ENCODE measurements at places on chromosomes 6 and 20. TPM values are rescaled to one million over a fixed set of nuclear protein-coding genes. Genes with fewer than 3 reads are reported as not detected.

DNA sequence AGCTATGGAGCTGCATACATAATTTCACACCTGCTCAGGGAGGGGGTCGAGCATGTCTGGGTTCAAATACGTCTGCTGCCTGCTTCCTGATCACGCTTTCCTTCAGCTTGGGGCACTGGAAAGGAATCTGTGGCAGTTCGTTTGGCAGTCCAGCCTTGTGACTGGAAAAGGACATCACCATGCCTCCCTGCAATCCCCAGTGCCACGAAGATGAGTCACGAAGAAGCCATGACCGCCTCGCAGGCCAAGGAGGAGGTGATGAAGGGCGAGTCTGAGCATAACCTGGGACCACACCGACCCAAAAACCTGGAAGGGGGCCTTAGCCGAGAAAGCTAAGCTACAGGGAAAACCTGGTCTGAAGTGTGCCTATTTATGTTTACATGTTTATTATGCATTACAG is 13.1 kb downstream of the JAG1 start:
- no peak for DNase-seq

DNA sequence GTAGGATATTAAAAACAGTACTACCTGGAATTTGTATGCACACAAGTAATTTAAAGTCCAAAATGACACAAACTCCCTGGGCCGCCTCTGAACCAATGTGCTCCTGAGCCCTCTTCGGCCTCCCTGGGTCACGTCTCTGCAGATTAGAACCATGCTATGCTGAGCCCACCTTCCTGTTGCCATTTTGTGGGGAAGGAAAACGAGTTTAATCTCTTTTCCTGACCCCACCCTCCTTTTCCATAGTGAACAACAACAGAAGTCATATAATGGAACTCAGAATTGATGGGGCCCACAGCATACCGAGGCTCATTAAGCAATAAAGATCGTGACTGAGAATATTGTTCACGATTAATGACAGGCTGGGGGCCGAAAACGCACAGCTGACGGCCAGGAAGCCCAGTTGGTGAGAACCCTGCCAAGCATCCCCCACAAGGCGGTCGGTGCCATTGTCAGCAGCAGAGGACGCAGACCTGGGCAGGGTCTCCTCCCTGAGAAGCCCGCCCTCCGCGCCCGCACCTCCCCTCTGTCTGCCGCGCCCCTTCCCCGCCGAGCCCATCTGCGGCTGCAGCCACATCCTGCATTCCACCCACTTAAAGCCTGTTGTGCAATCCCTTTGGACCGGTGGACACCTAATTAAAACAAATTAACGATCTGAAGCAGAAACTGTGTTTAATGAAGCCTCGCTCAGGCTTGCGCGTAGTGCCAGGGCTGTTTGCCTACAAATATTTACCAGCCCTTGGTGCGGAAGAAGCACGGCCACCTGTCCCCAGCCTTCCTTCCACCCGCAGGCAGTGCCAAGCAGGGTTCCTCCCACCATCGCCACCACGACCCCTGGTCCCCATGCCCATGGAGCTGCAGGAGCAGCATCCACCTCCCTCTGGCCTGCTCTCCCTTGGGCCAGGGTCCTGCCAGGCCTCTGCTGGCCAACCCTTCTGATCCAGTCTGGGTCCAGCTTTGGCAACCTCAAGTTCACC is 68.1 kb downstream of the DLL1 start:
- DNase-seq = no peak

The CPNE5 gene
- 0.47 TPM for total RNA-seq

The PACSIN1 gene
- total RNA-seq = 1.7 TPM

GRCh38 chr6:152356016-152356415 is 281.1 kb downstream of the SYNE1 start:
- DNase-seq = no peak

DNA sequence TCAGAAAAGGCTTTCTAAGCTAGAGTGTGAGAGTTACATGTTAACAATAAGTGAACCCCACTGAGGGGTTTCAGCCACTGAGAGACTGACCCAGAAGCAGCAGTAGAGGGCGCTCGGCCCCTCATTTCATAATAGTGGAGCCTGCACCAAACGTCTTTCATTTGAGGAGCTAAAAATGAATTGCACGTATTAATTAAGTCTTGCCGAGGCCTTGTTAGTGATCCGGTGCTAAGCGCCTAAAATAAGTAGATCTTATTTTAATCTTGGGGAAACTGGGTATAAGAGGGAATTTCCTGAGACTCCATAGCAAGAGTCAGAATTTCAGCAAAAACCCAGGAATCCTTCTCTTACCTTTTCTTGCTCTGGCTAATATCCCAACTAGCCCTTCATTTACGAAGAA is 209.7 kb downstream of the FARS2 start:
- peak; percentile 73 for DNase-seq

The DEFB124 gene
- not detected for total RNA-seq

GRCh38 chr6:166461821-166462460 is 79.2 kb upstream of the MPC1 start:
- no peak for DNase-seq

- DNase-seq = no peak
These were observed 325.3 kb downstream of the PRL start for GRCh38 chr6:21971541-21971940.

GRCh38 chr20:5395932-5396727 is 79.4 kb upstream of the PROKR2 start:
- no peak for DNase-seq

The BPI gene
- total RNA-seq = not detected

GRCh38 chr20:22063753-22064152 is 358.3 kb downstream of the PAX1 start:
- DNase-seq = no peak

GRCh38 chr6:118569498-118569897 is 21.4 kb downstream of the PLN start:
- DNase-seq = no peak

The SNAP91 gene
- not detected for total RNA-seq

GRCh38 chr6:139186242-139186641 is 51.4 kb downstream of the HECA start:
- DNase-seq = no peak

The HLA-DQA1 gene
- 4.7 TPM for total RNA-seq

The HLA-DOB gene
- 2.4 TPM for total RNA-seq

The PROKR2 gene
- not detected for total RNA-seq

The NKAIN4 gene
- total RNA-seq = not detected

- peak; percentile 16 for DNase-seq
These were observed 1.0 kb downstream of the AFDN start for GRCh38 chr6:167827583-167828324.

The ULBP2 gene
- 0.50 TPM for total RNA-seq

- DNase-seq = no peak
These were observed 178.5 kb downstream of the ARID1B start for GRCh38 chr6:156955494-156956183.

The SUMO4 gene
- 7.9 TPM for total RNA-seq

GRCh38 chr6:122754191-122754731 is 25.3 kb upstream of the FABP7 start:
- DNase-seq = no peak

The ARMH2 gene
- 2.3 TPM for total RNA-seq

- DNase-seq = no peak
These were observed 30.8 kb downstream of the NHSL1 start for GRCh38 chr6:138468320-138469015.

Measured in activated CD4-positive, alpha-beta T cell treated with anti-CD3 and anti-CD28 coated beads, Interleukin-2, amount 10 ng/mL, durations not matched to agents 7 days and 5 days (primary cell).